ENCODE measurements at places on chromosomes 13 and 19.

- no peak for DNase-seq
Observed at GRCh38 chr13:28485551-28485950, 9.4 kb downstream of the FLT1 start.

DNA sequence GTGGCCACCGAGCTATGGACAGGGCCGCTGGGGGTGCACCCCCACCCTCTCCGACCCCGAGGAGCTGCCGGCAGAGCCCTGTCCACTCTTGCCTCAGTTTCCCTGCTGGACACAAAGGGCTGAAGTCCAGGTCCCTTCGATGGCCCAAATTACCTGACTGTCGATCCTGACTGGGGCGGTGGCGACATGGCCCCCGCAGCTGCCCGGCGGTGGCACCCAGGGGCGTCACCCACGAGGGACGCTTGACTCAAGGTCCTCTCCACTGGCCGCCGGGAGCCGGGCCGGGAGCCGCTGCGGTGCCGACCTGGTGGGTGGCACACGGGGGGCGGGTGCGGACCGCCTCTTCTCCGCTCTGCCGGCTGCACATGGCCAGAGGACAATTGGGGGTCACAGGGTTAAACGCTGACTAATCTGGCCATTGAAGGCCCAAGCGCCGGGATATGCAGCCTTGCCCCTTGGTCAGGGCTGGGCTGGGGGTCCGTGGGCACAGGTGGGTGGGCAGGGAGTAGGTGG lies 16.4 kb downstream of the ARID3A start:
- DNase-seq = no peak

- no peak for DNase-seq
Observed at GRCh38 chr13:100069278-100069677, 19.6 kb upstream of the PCCA start.

- DNase-seq = no peak
Observed at GRCh38 chr13:71015021-71015420, 852.0 kb downstream of the DACH1 start.

- no peak for DNase-seq
Observed at GRCh38 chr13:62933809-62934208, 1518.2 kb upstream of the PCDH20 start.

DNA sequence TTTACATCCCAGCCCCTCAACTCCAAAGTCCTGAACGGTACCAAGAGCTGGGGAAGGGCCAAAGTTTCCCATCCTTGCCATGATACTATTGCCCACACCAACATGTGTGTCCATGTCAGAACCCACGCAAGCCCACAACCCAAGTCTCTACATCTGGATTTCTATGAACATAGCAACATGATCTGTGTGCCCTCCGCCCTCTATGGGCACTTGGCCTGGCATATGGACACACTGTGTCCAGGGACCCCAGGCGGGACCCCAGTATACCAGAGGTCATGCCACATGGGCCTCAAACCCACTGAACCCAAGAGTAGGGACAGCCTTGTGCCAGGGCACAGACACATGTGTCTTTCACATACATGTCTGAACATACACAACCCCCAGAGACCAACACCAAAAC lies 2.0 kb downstream of the LRFN1 start:
- DNase-seq = no peak

GRCh38 chr19:7074705-7075282 lies 5.3 kb downstream of the ZNF557 start:
- no peak for DNase-seq

DNA sequence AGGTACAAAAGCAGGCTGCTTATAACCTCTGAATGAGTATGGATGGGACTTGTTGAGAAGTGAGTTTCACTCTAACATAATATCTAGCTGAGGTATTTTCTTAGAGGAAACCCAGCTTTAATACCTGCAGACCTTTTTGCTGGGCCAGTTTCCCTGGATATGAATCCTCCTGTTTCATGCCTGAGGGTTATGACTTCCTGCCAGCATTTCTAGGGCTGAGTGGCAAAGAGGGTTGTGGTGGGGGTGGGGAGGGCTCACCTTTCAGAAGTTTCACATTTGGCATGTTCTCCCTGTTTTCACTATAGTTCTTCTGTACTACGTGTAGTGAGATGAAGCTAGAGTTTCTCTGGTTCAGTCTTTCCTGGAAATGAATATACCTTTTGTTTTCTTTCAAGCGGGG lies 73.7 kb downstream of the LACC1 start:
- no peak for DNase-seq

DNA sequence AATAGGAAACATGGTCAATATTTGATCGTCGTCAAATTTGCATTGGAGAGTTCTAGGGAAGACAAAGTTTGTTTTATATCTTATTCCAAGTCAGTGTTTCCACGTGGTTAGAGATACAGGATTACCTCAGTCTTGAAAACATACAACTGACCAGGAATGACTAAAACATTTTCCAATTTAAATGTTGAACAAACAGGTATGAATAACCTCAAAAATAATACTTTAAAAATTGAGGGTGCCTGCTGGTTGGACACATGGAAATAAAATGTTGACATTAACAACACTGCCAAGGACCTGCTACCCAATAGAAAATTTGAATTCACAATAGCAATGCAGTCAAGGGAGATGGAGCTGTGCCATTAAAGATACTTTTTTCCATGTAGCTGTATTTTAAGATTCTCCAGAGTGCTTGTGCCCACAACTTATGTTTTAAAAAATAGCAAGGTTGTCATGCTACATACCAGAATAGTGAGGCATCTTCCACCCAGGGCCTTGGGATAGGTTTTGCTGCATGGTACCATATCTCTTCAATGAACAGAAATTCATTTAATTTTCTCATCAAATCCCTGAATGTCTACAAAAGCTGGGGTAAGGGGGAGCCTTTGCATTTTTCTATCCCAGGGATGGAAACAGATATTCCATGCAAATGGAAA lies 260.8 kb downstream of the EFNB2 start:
- DNase-seq = no peak

DNA sequence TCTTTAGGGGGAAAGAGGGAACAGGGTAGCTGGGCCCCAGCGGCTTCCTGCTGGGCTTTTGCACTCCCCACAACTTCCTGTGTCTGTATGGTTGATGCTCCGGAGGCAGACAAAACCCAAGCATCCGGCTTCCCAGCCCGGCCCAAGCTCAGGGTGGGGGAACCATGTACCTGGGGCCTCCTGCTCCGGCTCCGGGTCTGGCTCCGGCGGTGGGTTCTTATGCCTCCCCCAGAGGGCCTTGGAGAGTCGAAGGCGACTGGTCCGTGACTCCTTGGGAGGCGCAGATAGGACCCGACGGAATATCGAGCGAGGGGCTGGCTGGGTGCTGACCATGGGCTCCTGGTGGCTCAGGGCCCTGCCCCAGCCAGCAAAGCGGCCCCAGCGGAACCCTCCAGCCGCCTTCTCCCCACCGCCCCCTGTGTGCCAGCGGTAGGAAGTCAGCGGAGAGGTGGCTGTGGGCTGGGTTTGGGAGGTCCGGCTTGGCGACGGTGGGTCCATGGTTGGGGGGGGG lies 428 bp downstream of the RASAL3 start:
- no peak for DNase-seq

- DNase-seq = no peak
Observed at GRCh38 chr19:48274173-48274572, 4.3 kb downstream of the ZNF114 start.

- no peak for DNase-seq
Observed at GRCh38 chr13:88257706-88258105, 586.5 kb downstream of the SLITRK5 start.

- DNase-seq = no peak
Observed at GRCh38 chr13:23592596-23592995, 22.4 kb downstream of the TNFRSF19 start.

DNA sequence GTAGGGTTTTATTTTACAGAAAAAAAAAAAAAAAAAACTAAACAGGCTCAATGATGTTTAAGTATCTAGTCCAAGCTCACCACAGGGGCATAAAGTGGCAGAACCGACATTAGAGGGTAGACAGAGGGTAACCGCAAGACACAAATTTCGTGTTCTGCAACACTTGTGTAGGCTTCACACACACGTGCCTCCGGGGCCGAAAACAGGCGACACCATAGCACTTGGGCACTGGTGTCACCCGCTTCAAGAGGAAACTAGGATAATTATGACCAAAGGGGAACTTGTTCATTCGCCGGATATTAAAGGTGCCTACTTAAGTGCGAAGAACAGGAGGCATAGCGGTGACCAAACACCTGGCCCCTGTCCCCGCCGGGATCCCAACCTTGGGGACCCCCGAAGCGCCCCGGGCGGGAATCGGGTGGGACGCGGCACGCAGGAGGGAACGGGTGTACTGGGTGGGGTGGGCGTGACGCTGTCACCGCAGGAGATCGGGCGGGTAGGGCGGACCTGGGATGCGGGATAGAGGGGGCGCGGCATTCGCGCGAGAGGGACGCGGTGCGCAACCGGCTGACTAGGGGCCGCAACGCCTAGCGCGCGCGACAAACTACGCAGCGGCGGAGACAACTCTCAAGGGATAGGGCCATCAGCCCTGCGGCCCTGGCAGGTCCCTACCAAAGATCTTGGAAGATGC lies 558 bp downstream of the MZT1 start:
- DNase-seq = no peak

DNA sequence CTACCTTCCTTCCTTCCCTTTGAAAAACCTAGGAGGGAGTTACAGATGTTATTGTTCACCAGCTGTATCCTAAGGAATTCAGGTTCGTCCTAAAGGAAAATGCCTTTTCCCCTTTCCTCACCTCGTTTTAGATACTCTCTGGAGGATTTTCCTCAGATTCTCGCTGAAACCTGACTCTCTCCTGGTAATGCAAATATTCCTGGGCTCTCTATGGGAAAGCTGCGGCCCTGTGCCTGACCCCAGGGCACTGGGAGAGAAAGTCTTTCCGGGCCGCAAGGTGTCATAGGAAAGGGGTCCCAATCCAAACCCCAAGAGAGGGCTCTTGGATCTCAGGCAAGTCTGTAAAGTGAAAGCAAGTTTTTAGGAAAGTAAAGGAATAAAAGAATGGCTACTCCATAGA lies 13.1 kb upstream of the OR1M1 start:
- no peak for DNase-seq

GRCh38 chr19:36163813-36164212 lies 11.6 kb upstream of the COX7A1 start:
- DNase-seq = no peak

- DNase-seq = no peak
Observed at GRCh38 chr13:48431987-48432615, 19.2 kb upstream of the LPAR6 start.

DNA sequence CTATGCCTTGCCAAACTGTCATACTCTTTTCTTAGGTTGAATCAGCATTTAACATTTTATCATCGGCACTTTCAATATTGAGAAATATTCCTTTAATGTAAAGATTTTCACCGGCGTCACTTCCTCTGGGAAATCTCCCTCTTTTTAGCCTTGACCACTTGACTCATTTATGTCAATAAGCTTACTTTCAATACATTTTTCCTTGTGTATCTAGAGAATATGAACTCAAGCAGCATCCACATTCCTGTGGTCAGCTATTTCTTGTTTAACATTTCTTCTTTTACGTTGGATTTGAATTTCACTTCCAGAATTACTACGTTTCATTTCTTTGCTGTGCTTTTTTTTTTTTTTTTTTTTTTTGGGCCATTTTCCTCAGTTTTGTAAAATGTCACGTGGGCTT lies 271.2 kb upstream of the HTR2A start:
- no peak for DNase-seq

DNA sequence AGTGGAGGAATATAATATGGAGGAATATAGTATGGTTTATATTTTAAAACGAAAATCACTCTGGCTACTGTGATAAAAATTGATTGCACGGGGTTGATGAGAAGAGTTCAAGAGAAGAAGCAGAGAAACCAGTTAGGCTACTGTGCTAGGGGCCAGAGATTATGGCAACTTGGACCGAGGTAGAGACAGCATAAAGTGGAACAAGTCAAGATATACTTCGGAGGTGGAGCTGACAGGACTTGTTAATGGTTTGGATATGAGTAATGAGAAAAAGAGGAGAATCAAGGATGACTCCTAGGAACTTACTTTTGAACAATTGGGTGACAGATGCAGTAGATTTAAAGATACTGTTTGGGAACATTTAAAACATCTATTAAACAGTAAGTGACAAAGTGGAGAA lies 6.6 kb upstream of the WDFY2 start:
- DNase-seq = no peak

All from right forelimb (tissue), 1 donor.